ENCODE measurements at places on chromosomes 2 and 18. TPM values are rescaled to one million over a fixed set of nuclear protein-coding genes. Genes with fewer than 3 reads are reported as not detected.

Gene C1QL2
- total RNA-seq = not detected

Gene MEP1B
- total RNA-seq = not detected

Gene CCDC138
- 7.7 TPM for total RNA-seq

Gene HOXD12
- total RNA-seq = not detected

DNA sequence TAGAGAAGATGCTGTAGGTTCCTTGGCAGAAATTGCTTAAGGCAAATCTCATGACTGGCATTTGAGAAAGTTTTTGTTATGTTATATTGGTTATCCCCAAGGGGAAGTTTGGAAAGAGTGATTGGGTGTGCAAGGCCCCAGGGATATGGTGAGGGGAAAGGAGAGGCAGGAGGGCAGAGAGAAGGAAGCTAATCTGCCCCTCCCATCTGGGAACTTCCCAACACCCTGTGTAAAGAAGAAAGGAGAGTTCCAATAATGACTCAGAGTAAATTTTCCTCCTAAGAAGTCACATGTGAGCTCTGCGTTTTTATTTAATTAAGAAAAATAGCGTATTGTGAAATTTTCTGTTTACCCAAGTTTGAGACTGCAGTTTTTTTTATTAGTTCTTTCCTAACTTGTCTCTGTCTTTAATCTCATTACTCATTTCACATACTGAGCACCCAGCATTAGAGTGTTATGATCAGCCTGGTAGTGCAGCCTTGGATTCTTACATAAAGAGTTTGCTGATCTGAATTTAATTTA is 3.1 kb upstream of the KYNU start:
- H3K27me3 ChIP-seq = no peaks in the 10 kb centered on the region
- H3K4me1 ChIP-seq = no peaks in the 10 kb centered on the region
- no peak for DNase-seq

Gene PDE11A
- not detected for total RNA-seq

- H3K4me1 ChIP-seq = no peaks in the 10 kb centered on the region
- H3K27ac ChIP-seq = no peak overlapping the region
- no peak for DNase-seq
- H3K36me3 ChIP-seq = no peaks in the 10 kb centered on the region
These were observed 211.3 kb downstream of the CYP26B1 start for GRCh38 chr2:71936076-71937030.

GRCh38 chr2:135773319-135773718 is 31.7 kb downstream of the UBXN4 start:
- H3K4me1 ChIP-seq = peaks cover 10% of the 10 kb centered on the region
- DNase-seq = no peak
- H3K36me3 ChIP-seq = peaks cover 14% of the 10 kb centered on the region
- H3K27ac ChIP-seq = peak overlapping the region; percentile 82

DNA sequence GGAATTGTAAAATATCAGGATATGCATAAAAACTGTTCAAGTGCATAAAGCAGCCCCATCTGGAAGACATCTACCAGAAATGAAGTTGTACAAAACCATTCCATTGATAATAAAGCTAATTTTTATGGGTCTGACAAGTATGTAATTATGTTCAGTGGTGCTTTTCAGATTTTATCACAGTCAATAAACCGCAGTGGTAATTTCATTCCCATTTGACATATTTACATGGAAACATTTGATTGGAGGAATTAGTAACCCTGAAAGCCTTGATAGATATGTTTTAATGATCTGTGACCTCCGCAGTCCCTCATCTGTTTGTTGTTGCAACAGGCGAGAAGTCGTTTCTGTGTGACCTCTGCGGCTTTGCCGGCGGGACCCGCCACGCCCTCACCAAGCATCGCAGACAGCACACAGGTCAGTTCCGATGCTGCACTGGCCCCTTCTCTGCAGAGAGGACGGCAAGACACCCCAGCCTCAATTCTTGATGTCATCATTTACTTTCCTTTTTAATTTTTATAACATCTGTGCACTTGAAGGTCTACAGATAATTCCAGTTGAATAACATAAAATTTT is 283.1 kb downstream of the ZNF407 start:
- H3K4me3 ChIP-seq = no peak overlapping the region
- peaks cover 3% of the 10 kb centered on the region for H3K36me3 ChIP-seq
- H3K27ac ChIP-seq = no peak overlapping the region
- no peak for DNase-seq
- no peaks in the 10 kb centered on the region for H3K4me1 ChIP-seq
- no peaks in the 10 kb centered on the region for H3K27me3 ChIP-seq

DNA sequence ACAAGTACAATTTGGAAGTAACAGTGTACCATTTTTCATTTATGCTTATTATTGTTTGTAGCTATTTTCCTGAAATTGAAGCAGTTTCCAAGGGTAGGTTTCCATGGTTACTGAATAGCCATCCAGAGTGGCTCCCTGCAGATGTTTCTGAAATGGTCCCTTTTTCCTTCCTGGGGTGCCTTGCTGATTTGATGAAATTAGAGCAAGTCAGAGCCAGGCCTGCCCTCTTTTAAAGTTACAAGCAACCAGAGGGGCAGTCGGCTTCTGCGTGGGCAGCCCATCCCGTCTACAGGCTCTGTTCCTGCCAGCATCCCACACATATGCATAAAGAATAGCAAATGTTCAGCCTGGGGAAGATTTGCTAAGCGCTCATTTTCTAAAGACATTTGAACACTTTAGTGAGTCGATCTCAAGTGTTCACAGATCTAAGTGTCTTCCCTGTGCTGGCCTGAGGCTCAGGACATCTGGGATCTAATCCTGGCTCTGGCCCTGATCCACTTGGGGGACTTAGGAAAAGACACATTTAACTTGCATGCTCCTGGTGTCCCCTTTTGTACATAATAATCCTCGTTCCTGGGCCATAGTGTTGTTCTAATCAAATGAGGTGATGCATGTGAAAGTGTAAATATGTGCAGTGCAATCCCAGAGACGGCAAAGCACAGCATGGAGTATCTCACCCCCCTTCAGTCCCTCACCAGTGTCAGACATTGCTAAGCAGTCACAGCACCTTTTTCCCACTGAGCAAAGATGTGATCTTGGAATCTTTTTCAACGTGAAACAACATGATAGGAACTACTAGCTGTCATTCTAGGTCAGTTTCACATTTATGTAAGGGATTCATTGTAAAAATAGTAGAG is 92.2 kb downstream of the STPG4 start:
- peaks cover 6% of the 10 kb centered on the region for H3K36me3 ChIP-seq
- H3K4me1 ChIP-seq = peaks cover 2% of the 10 kb centered on the region
- H3K4me3 ChIP-seq = no peak overlapping the region
- H3K27me3 ChIP-seq = no peaks in the 10 kb centered on the region

Gene CYTIP
- 460 TPM for total RNA-seq

GRCh38 chr2:162731917-162732804 is 106.4 kb downstream of the KCNH7 start:
- H3K4me1 ChIP-seq = no peaks in the 10 kb centered on the region
- H3K4me3 ChIP-seq = peak overlapping the region; percentile 55
- H3K27ac ChIP-seq = peak overlapping the region; percentile 46
- no peak for DNase-seq

Gene ARL4C
- 52.9 TPM for total RNA-seq

DNA sequence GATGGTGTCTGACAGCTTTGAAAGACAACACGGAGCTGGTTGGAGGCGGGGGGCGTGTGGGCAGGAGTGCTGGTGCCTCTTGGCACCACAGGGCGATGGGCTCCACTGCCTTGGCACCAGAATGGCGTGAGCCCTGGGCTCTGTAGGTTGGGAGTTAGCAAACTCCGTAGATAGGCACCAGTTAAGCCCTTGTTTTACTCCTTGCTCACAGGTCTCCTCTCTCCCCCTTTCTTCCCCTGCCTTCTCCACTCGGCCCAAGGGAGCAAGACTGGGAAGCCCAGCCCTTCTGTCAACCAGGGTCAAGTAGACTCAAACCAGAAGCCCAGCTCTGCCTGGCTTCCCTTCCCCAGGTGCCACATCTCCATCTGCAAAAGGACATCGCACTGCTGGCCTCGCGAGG is 281.7 kb upstream of the ID2 start:
- no peaks in the 10 kb centered on the region for H3K36me3 ChIP-seq
- H3K27ac ChIP-seq = no peak overlapping the region
- H3K4me1 ChIP-seq = peaks cover 9% of the 10 kb centered on the region
- H3K4me3 ChIP-seq = no peak overlapping the region
- DNase-seq = no peak

DNA sequence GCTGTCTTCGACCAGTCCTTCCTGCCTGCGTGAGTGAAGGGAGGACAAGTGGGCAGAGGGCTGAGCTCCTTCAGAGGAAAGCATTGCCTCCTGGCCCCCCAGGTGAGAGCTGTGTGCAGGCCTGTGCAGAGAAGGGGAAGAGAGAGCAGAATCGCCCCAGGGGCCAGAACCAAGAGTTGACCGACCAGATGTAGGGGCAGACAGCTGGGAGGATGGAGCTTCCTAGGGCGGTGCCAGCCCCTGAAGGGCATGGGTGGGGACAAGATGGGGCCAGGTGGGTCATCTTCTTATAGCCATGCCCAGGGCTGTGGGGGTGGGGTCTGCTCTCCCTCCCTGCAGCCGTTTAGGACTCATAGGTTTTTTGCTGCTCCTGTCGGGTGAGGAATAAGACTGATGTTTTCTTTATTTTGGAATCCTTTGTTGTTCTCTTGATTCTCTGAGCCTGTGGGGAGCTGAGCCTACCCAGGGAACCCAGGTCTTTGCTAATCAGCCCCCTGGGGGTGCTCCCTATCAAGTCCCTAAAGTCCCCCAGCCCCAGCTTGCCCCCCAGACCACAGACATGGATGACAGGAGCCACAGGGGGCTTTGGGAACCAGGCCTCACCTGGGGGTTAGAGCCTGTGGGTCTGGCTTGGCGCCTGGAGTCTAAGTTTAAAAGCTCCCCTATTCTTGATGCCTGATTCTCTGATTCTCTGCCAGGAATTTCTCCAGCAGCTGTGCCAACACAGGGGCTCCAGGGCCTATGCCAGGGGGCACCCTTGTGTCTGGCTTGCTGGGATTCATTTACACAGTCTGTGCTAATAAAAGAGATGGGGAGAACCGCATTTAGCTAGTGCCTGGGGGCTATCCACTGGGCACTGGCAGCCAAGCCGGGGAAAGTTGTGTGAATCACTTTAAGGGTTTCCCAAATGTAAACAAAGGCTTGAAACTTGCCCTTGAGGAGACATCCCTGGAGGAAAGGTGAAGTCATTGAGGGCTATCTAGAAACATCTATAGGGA is 9.3 kb upstream of the EFHD1 start:
- DNase-seq = no peak
- H3K4me3 ChIP-seq = no peak overlapping the region
- H3K27ac ChIP-seq = no peak overlapping the region
- no peaks in the 10 kb centered on the region for H3K36me3 ChIP-seq

GRCh38 chr2:86142436-86143257 is 36.6 kb downstream of the PTCD3 start:
- peak overlapping the region; percentile 38 for H3K27ac ChIP-seq
- no peak overlapping the region for H3K4me3 ChIP-seq
- H3K27me3 ChIP-seq = no peaks in the 10 kb centered on the region
- H3K4me1 ChIP-seq = peaks cover 10% of the 10 kb centered on the region
- peaks cover 14% of the 10 kb centered on the region for H3K36me3 ChIP-seq

GRCh38 chr2:189086710-189087109 is 92.9 kb downstream of the COL5A2 start:
- H3K27me3 ChIP-seq = peaks cover 6% of the 10 kb centered on the region
- no peak for DNase-seq
- no peaks in the 10 kb centered on the region for H3K4me1 ChIP-seq
- H3K36me3 ChIP-seq = no peaks in the 10 kb centered on the region

DNA sequence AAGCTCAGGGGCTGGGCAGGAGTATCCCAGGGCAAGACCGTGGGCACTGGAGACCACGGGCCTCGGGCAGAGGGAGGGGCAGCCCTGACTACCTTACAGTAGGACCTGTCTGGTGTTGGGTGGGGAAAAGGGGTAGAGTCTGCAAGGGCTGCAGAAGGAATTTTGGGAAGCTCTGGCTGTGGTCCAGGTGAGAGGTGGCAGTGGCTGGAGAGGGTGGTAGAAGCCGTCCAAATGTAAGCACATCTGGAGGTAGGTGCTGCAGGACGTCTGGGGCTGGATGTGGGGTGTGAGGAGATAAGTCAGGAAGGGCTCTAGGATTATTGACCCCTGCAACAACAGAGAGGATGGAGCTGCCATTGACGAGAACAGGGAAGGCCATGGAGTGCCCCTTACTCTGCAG is 486.7 kb downstream of the EIPR1 start:
- DNase-seq = no peak
- no peak overlapping the region for H3K4me3 ChIP-seq
- peaks cover 10% of the 10 kb centered on the region for H3K27me3 ChIP-seq

GRCh38 chr18:73896685-73897084 is 250.9 kb downstream of the FBXO15 start:
- H3K27me3 ChIP-seq = no peaks in the 10 kb centered on the region
- no peaks in the 10 kb centered on the region for H3K36me3 ChIP-seq
- no peak overlapping the region for H3K27ac ChIP-seq
- no peak overlapping the region for H3K4me3 ChIP-seq

- no peak for DNase-seq
- H3K4me3 ChIP-seq = no peak overlapping the region
- H3K36me3 ChIP-seq = no peaks in the 10 kb centered on the region
- peaks cover 7% of the 10 kb centered on the region for H3K27me3 ChIP-seq
These were observed 36.6 kb downstream of the SLC14A1 start for GRCh38 chr18:45760462-45761036.

Gene M1AP
- not detected for total RNA-seq

Gene SLC5A7
- not detected for total RNA-seq

Gene FOXD4L1
- total RNA-seq = 0.12 TPM

GRCh38 chr2:9235147-9236044 is 28.8 kb downstream of the ASAP2 start:
- H3K27ac ChIP-seq = no peak overlapping the region
- no peak overlapping the region for H3K4me3 ChIP-seq
- DNase-seq = no peak

Gene CAPN14
- 0.65 TPM for total RNA-seq

Gene UBXN4
- total RNA-seq = 173 TPM

DNA sequence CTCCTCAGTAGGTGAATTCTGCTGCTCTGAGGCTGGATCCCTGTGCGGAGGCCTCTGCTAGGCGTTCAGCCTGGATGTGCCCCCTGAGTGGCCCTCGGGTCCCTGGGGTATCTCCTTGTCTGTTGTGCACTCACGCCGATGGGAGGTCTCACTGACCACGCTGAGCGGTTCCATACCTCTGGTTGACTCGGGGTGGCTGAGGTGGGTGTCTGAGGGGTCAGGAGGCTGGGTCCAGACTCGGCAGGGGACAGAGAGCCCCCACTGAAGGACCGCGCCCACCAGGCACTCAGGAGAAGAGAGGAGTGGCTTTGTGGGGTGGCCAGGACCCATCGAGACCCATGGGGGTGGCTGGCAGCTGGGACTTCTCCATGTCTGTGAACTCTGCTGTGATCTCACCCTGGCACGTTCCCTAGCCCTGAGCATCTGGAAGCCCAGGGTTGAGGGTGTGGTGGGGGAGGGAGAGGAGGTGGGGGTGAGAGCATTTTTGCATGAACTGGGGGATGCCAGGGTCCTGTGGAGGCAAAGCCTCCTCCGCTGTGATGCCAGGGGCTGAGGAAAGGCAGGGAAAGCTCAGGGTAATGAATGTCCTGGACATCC is 53.7 kb downstream of the TWIST2 start:
- H3K27me3 ChIP-seq = no peaks in the 10 kb centered on the region
- H3K36me3 ChIP-seq = no peaks in the 10 kb centered on the region
- no peaks in the 10 kb centered on the region for H3K4me1 ChIP-seq
- no peak overlapping the region for H3K27ac ChIP-seq

Gene TSPYL6
- not detected for total RNA-seq

Gene CFLAR
- 232 TPM for total RNA-seq

- DNase-seq = no peak
- no peak overlapping the region for H3K4me3 ChIP-seq
- peaks cover 27% of the 10 kb centered on the region for H3K4me1 ChIP-seq
- peak overlapping the region; percentile 42 for H3K27ac ChIP-seq
- H3K36me3 ChIP-seq = peaks cover 2% of the 10 kb centered on the region
These were observed 182.6 kb upstream of the ACVR2A start for GRCh38 chr2:147662221-147662620.

GRCh38 chr2:119575439-119575838 is 31.2 kb downstream of the CFAP221 start:
- H3K36me3 ChIP-seq = no peaks in the 10 kb centered on the region
- H3K4me3 ChIP-seq = no peak overlapping the region
- no peaks in the 10 kb centered on the region for H3K4me1 ChIP-seq
